Stimulated activated CD8-positive, alpha-beta memory T cell treated with anti-CD3 and anti-CD28 coated beads, Interleukin-4, amount 100 ng/mL, for 48 hours (primary cell): ENCODE measurements at places on chromosomes 13 and 19.

GRCh38 chr19:29404015-29404414, 121.8 kb upstream of the VSTM2B start:
- no peak for DNase-seq

DNA sequence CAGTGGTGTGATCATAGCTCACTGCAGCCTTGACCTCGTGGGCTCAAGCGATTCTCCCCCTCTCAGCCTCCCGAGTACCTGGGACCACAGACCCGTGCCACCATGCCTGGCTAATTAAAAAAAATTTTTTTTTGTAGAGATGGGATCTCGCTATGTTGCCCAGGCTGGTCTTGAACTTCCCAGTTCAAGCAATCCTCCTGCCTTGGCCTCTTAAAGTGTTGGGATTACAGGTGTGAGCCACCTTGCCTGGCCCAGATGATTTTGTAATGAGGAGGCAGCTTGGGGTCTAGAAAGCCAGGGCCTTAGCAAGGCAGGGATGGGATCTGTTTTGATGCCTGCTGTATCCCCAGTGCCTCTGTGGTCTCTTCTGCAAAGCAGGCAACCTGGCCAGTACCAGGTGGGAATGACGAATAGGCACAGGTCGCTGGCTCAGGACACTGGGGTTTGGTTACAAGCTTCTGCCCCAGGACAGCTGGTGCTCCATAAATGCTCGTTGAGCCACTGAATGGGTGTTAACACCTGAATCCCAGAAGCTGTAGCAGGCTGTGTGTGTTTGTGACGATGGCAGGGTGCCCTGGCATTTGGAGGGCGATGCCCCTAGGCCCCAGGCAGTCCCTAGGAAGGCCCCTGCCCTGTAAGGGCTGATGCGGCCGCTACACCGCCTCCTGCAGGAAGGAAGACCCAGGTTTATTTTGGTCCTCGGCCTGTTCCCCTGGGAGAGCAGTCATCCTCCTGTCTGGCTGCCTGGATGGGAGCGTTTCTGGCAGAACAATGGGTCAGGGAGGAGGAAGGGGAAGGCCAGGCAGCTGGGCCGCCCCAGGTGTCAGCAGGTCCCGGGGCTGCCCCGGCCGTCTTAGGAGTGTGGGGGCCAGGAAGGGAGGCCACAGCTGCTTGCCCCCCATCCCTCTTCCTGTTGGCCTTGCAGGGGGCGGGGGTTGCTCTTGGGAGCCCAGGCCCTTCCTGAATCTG, 8.6 kb downstream of the TNFAIP8L1 start:
- DNase-seq: no peak

- no peak for DNase-seq
These were observed 77.1 kb upstream of the WASF3 start for GRCh38 chr13:26480246-26480855.

DNA sequence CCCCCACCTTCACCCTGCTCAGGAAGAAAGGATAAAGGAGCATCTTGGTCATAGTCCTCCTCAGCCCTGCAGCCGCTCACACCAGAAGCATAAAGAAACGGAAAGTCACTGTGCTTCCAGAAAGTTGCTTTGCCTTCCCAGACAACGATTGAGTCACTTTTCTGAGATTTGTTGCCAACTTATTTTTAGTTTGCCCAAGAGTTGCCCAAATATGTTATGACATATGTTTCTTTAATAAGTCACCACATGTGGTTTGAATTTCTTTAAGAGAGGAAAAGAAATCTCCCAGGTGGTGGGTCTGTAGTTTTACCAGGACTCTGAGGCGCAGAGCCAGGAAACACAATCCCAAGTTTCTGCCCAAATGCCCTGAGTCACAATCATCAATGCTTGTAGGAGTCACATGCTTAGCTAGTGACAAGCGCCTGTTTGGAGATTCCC, 63.4 kb upstream of the LRCH1 start:
- no peak for DNase-seq

- DNase-seq: peak; percentile 28
These were observed 4.4 kb downstream of the CHMP2A start for GRCh38 chr19:58550362-58551122.

DNA sequence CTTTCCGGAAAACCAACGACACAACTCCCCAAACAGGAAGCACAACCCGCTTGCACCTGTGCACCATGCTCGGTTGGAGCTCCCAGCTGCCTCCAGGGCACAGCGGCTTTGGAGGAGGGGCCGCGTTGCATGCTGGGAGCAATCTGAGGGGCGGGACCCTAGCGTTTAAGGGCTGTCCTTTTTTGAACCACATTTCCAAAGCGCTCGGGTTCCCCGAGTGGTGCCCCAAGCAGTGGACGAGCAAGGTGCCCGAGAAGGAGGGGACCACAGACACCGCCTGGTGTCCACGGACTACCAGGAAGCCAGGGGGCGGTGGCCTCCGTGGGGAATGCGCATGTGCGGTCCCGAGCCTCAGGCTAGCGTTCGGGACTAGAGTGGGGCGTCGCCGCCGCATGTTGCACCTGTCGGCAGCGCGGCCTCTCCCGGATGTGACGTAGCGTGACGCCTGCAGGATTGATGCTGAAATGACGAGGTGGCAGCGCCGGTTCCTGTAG, 11.9 kb upstream of the ZNF57 start:
- peak; percentile 73 for DNase-seq

GRCh38 chr19:33235996-33236350, 10.3 kb upstream of the SLC7A10 start:
- no peak for DNase-seq

DNA sequence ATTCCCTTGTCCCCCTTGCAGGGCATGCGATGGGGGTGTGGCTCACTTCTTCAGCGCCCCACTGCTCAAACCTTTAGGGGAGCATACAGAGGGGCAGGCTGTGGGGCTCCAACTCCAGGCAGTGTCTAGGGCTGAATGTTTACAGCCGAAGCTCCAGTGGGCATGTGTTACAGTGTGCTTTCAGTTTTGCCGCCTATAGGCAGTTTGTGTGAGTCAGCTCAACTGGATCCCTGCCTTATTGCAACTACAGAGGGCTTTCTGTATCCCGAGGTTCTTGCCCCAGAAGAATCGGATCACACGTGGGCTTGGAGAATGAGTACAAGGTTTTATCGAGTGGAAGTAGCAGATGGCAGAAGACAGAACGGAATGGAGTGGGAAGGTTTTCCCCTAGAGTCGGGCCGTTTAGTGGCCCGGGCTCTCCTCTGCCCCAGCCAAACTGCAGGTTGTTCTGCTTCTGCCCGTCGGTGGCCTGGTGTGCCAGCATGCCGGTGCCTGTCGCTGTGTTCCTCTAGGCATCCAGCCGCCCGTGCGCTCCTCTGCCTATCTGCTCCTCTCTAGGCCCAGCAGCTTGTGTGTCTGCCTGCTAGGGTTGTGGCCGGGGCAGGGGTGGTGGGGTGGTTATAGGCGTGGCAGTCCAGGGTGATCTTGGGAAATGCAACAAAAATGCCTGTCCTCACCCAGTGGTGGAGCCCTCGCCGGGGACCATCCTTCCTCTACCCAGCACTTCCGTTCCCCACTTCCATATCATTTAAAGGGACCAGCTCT, 435.9 kb upstream of the SGCG start:
- no peak for DNase-seq
